Stimulated activated CD8-positive, alpha-beta memory T cell treated with anti-CD3 and anti-CD28 coated beads, Interleukin-15, amount 100 ng/mL, for 24 hours (primary cell): ENCODE measurements at places on chromosomes 4 and X.

DNA sequence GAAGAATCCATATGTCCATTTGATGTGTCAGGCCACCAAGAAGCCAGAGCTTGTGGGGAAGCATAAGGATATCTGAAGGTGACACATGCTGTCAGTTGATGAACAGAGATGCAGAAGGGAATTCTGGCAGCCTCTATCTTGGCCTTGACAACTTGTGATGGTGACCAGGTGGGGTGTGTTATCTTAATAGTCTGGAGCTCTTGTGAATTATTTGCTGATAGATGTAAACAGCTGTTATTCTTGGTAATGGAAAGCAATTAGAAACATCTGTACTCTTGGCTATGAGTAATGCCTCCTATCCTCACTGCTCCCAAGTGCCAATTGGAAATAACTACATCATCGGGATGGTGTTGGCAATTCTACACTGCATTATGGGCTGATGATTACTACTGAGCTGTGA lies 51.9 kb downstream of the NAA11 start:
- DNase-seq = no peak

GRCh38 chrX:43003204-43003565 lies 225.2 kb upstream of the PPP1R2C start:
- no peak for DNase-seq

- no peak for DNase-seq
Observed at GRCh38 chr4:79917246-79917645, 155.8 kb downstream of the ANTXR2 start.

DNA sequence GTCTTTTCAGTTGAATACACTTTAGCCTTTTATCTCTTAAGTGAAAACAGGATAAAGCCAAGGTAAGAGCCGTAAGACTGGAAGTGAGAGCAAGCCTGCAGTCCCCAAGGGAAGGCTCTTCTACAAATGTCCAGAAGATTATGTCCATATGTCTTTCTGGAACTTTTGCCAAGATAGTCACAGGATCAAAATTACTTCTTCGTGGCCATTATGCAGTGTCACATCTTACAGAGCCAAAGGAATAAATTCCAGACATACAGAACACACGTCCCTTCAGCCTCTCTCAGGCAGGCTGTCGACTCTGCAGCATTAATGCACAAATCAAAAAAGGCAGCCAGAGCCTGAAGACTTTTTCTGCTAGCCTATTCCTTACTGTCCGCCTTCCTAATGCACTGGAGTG lies 10.9 kb upstream of the GATB start:
- no peak for DNase-seq

DNA sequence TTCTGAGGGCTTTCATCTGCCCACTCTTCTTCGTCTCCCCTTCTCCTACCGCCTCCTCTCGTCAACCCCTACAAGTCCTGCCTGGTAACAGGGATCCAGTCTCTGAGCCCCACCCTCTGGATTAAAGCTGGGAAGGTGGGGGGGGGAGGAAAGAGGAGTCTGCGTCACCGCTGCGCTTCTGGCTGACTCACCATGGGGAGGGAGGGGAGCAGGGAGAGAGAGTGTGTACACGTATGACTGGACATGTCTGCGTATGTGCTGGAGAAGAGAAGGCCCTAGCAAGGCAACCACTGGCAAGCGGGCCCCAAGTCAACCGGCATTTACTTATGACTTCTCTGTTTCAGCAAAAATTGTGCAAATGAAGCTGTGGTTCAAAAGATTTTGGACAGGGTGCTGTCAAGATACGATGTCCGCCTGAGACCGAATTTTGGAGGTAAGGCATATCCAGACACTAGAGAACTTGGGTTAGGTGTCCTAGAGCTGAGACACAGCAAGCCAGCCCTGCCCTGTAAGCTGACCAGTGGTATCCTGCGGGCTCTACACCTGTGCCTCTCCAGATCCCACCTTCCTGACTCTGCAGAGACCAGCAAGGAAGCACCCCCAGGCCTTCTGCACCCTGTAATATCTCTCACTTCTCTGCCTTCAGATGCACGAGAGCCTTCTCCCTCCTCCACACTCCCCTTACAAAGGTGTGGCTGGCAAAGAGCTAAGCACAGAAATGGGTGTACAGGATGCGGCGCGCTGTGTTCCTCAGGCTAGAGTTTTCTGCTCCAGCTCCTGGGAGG lies 2.5 kb downstream of the GABRQ start:
- DNase-seq = no peak

GRCh38 chr4:155535802-155536454 lies 130.7 kb upstream of the GUCY1A1 start:
- DNase-seq = no peak

DNA sequence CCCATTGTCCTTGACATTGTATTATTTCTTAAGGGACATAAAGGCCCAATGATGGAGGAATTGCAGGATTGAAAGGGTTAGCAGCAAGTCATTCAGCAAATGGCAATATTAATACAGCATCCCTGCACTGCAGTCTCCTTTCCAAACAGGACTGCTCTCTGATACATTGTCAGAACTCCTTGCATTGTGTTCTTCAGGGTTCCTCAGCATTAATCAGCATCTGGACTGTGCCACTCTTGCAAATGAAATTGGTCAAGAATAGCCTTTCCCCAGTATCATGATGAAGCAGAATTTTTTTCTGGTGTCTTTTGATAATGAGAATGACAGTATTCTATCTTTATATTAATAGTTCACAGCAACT lies 272.6 kb upstream of the HAND2 start:
- DNase-seq = no peak

DNA sequence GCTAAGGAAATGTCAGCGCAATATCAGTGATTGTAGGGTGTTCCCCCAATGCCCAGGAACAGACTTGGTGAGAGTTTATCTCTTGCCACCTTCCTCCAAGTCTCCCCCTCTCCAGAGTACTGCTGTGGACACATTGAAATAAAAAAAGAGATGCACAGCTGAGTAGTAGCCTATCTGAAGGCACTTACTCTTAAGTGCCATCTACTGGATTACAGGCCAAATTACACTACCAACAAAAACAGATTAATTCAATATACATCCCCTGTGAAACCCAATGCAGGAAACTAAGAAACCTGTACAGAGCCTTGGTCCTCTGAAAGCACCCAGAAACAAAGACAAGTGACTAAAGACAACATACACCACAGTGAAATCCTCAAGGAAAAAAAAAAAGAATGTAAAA lies 460.3 kb downstream of the ZIC3 start:
- DNase-seq = no peak

- DNase-seq = no peak
Observed at GRCh38 chrX:5415738-5416137, 812.9 kb downstream of the NLGN4X start.

- DNase-seq = no peak
Observed at GRCh38 chr4:17063888-17064287, 165.4 kb upstream of the LDB2 start.

- DNase-seq = no peak
Observed at GRCh38 chr4:54165438-54165837, 63.7 kb upstream of the PDGFRA start.

GRCh38 chr4:176377780-176378179 lies 58.0 kb downstream of the SPCS3 start:
- DNase-seq = no peak

DNA sequence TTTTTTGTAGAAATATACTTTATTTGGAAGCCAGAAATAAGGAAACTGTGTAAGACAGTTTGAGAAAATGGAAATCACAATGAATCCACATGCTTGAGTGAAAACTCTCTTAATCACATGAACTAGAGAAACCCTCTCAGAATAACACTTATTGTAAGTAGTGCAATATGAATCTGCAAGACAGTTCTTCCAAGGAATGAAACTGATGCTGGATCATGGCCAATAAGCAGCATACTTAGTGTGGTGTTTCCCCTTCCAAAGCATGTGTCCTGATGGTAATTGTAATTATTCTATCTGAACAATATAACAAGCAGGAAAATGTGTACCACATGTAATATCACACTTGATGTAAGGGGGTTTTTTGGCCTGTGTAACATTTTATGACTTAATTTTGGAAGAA lies 1870.5 kb upstream of the TENM3 start:
- no peak for DNase-seq

DNA sequence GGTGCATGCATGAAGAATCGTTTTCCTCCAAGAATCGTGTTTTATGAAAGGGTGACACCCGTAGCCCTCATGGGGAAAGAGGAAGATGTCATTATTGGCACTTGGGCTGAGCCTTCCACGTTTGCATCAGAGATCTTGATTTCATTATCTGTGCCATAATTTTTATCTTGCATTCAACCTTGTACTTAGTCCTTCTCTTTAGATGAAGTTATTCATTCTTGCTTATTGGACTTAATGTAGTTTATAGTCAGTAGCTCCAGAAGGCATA lies 66.8 kb downstream of the GAB1 start:
- no peak for DNase-seq

GRCh38 chr4:162509333-162509732 lies 345.5 kb upstream of the FSTL5 start:
- no peak for DNase-seq

DNA sequence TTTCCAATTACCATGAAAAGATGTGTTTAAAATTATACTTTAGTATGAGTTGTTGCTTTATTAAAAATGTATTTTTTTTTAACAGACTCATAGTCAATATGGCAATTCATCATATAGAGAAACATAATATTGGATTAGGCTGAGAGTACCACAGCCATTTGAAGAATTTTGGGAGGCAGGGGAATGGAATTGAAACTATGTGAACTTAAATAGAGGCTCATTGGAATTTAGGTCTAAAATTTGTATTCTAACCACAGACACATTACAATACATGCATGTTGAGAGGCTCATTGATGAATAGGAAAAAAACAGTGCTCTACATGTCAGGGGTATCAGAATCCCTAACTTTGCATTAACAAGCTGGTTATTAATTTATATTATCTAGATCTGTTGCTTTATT lies 269.6 kb downstream of the DKK2 start:
- no peak for DNase-seq

GRCh38 chr4:83241132-83241531 lies 43.5 kb downstream of the COQ2 start:
- DNase-seq = no peak

DNA sequence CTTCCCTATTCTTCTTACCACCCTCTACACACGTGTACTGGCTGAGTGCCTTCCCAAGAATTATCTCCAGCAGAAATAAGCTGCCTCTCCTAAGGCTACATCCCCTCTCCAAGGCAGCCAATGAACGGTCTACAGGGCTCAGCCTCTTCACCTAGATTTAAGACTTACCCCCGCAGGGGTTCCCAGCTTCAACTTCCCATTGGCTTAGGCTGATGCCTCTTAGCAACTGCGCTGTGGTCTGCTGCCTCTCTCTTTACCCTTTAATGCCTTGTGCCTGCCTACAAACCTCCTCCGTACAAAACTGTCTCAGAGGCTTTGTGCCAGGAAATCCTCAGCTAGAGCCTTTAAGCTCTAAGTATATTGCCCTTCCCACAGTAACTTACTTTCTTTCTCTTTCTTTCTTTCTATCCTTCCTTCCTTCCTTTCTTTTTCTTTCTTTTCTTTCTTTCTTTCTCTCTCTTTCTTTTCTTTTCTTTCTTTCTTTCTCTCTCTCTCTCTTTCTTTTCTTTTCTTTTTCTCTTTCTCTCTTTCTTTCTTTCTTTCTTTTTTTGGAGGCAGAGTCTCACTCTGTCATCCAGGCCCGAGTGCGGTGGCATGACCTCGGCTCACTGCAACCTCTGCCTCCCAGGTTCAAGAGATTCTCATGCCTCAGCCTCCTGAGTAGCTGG lies 15.1 kb upstream of the PIGA start:
- no peak for DNase-seq

- no peak for DNase-seq
Observed at GRCh38 chr4:183843248-183843671, 61.8 kb upstream of the STOX2 start.

- DNase-seq = no peak
Observed at GRCh38 chrX:124720532-124720931, 374.2 kb downstream of the SH2D1A start.

- DNase-seq = no peak
Observed at GRCh38 chr4:75696581-75696980, 23.4 kb upstream of the G3BP2 start.

- DNase-seq = no peak
Observed at GRCh38 chr4:140108713-140109230, 45.2 kb downstream of the MAML3 start.

DNA sequence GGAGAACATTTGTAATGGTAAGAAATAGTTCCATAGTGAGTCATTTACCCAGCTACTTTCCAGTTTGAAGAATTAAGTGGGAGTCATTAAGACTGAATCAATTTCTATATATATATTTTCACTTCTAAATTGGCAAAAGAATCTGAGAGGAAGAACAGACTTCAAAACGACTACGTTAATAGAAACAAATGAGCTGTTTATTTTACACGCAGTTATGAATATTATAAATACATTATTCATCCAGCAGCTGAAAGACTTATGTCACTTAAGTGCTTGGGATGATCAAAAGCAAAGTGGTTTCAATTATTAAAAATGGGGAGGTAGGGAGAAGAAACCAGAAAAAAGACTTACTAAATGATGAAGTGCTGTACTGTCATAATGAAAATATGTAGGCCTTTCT lies 260.5 kb upstream of the DDX53 start:
- DNase-seq = no peak

- DNase-seq = no peak
Observed at GRCh38 chr4:27094783-27095182, 234.1 kb downstream of the STIM2 start.

GRCh38 chr4:113003841-113004240 lies 45.6 kb upstream of the ANK2 start:
- DNase-seq = no peak

- no peak for DNase-seq
Observed at GRCh38 chr4:18389115-18389514, 367.6 kb upstream of the LCORL start.

DNA sequence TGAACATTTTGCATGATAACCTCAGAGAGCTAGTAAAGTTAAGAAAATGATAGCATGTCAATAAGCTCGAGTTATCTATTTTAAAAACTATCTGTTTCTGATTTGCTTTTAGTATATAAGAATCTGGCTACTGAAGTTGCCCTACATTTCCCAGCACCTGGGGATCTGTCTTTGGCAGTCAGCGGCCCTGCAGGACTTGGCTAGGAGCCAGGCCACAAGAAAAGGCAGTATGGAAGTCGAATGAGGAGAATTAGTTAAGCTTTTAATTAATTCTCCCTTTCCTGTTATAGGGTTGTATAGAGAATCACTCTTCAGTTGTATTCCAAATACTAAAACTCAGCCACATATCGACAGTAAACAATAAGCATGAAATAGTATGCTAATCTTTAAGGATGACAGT lies 22.7 kb downstream of the POU4F2 start:
- no peak for DNase-seq

GRCh38 chrX:120736989-120737388 lies 107.1 kb upstream of the C1GALT1C1 start:
- no peak for DNase-seq

DNA sequence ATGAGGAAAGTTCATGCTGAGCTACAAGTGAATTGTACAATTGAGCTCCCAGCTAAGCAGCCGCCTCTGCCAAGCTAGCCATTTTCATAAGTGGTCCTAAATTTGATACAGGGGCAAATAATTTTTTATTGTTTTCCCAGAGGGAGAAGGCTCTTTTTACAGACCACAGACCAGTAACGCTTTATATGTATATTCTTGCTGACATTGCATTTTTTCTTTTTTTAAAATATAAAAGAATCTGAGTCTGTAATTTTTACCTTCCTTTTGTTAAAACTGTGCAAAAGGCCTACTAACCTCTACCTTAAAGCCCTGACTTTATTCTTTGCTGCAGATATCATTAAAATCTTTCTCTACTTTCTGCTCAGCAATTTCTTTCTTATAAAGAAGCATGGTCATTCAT lies 501.2 kb upstream of the INTU start:
- no peak for DNase-seq
